HepG2 (cell line): ENCODE measurements at places on chromosomes 7 and 10. TPM values are rescaled to one million over a fixed set of nuclear protein-coding genes. Genes with fewer than 3 reads are reported as not detected.

DNA sequence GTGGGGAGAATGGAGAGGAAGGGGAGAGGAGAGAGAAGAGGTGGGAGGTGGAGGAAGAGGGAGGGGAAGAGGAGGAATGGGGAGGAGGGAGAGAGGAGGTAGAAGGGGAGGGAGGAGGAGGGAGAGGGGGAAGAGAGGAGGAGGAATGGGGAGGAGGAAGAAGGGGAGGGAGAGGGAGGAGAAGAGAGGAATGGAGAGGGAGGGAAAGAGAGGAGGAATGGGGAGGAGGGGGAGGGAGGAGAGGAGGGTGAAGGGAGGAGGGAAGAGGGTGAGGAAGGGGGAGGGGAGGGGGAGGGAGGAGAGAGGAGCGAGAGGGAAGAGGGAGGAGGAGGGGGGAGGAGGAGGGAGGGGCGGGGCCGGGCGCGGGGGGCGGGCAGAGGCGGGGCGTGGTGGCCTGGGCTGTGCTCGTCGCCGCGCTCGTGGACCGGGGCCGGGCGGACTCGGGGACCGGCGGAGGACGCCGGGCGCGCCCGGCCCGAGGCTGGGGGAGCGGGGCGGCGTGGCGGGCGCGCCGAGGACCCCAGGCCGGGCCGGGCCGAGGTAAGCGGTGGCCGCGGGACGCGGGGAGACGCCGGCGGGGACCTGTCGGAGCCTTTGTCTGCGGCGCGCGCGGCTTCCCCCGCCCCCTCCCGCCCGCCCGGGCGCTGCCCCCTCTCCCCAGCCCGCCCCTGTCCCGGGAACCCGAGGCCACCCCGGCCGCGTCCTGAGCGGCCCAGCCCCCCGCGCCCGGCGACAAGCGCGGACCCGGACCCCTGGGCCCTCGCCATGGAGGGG is at the start of gene SLC29A4:
Gene SLC29A4, plus strand, starts transcription at position 401 of the 774 bp plus-strand sequence. CDS start 4,874 bp downstream, outside the sequence.
- no peak for DNase-seq

GRCh38 chr7:106114716-106115383 is 2.7 kb upstream of the SYPL1 start:
- no peak for DNase-seq

DNA sequence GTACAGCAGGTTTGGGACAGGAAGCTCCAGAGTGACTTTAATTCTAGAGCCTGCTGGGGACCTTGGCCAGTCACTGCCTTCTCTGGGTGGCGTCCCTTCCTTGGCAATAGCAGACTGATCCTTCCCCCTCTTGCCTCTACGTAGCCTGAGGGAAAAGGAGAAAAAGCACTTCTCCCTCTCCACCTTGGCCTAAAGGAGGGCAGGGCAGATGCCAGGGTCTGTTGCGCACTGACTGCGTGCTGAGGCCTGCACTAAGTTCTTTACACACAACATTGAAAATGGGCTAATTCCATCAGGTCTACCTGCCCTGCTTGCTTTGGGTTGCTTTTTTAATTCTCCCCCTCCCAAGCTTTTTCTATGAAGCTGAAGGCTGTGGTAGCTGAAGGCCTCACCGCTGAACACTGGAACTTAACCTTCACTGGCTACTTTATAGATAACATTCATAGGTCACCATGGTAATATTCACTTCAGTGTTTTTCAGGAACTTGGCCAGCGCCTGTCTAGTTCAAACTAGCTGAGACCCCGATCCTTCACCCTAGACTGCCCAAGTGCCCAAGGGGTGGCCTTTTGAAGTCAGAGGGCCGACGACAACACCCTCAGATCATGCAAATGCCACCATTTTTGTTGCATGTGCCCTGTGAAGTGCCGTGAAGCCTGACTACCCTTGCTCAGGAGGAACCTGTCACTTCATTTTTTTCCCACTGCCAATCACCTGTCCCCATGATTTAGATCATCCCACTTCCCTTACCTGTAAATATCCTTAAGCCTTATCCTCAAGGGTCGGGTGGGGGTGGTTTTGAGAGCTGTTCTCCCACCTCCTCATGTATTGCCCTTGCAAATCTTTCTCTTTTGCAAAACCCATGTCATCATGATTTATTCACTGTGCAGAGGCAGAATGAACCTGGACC is 28.7 kb downstream of the PRF1 start:
- DNase-seq: no peak

DNA sequence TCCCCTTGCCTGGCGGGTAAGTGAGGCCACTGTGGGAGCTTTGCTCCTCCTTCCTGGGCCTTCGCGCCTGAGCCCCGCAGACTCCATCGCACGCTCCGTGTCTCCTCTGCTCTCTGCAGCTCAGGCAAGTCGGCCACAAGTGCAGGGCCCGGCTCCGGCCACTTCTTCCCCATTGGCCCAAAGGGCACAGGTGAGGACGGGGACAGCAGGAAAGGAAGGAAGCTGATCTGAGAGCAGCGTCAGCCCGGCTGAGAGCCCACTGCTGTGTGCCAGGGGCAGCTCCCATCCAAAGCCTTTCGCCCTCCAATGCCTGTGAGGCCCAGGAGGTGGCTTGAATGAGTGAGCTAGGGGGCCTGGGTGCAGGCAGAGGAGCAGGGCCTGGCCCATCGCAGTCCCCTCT is 33.7 kb upstream of the RHEB start:
- DNase-seq: no peak

DNA sequence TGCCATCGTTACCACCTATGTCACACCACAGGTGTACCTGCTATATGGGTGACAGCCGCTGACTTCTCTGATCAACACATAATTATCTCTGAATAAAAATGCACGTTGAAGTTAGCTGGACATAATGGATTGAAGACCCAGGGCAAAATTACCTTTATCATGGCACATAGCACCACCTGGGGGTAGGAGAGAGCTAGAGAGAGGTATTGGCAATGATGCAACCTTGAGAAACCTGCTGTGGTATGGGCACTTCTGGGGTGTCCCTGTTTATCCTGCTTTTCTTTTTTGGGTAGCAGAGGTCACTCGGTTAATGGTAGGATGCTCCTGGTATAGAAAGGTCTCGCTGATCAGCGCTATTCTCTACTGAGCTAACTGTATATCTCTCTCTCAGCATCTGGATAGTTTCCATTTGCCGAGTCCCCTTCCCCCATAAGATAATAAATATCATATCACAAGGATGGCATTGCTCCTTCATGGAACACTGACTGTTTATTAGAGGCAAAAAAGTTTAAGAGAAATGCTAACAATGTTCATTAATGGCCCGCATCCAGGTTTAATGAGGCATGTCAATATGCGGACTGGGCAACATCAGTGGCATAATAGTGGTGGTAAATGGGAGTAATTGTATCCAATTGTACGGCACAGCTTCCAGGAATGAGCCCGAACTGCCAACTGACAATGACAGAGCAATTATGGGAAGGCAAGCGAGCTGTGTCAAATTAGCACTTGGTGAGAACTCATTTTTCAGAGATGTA is 323.1 kb downstream of the TFEC start:
- peak; percentile 30 for DNase-seq

HECW1 gene
- total RNA-seq: not detected in 2 replicates

DNA sequence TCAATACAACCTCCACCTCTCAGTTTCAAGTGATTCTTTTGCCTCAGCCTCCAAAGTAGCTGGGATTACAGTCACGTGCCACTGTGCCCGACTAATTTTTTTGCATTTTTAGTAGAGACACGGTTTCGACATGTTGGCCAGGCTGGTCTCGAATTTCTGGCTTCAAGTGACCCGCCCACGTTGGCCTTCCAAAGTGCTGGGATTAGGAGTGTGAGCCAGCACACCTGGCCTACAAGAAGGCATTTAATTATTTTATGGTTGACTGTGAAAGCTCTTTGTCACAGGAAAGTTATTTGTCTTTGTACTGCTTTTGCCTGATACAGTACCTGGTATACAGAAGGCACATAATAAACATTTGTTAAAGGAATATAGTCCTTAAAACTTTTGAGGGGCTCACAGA is 12.9 kb downstream of the MYOZ1 start:
- no peak for DNase-seq

CDHR3 gene
- 8.2 and 11.8 TPM in 2 replicates for total RNA-seq

RHOBTB1 gene
- 59.5 and 80.6 TPM in 2 replicates for total RNA-seq

GRCh38 chr7:39735903-39736302 is 112.5 kb downstream of the RALA start:
- no peak for DNase-seq

FXYD4 gene
- not detected in 2 replicates for total RNA-seq

HOXA10 gene
- total RNA-seq: not detected in 2 replicates

DNA sequence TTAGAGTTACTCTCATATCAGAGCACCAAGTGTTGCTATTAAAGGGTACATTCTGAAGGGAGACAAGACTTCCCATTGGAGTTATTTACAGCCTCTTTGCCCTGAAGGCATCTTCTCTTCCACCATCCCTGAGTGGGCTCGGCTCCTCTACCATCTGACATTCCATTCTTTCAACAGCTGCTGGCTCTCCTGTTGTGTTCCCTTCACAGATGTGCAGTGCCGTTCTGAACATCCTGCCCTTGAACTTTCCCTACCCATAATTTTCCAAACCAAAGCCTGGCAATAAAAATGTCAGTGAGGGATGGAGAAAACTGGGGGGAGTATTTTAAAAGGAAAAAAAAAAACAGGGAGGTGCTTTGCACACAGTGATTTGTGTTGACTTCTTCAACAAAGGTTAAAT is 392.9 kb downstream of the KCNMA1 start:
- DNase-seq: no peak

GRCh38 chr10:30986053-30986555 is 45.6 kb downstream of the ZNF438 start:
- DNase-seq: no peak

DNA sequence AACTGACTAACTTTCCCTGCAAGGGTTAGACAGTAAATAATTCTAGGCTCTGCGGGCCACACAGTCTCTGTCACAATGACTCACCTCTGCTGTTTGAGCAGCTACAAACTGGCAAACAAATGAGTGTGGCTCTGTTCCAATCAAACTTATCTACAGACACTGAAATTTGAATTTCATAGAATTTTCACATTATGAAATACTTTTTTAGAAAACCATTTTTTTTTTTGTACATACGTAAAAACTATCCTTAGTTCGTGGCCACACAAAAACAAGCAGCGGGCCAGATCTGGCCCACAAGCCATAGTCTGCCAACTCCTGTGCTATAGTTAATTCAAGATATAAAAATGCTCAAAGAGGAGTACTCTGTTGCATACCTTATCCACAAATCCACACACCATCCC is 32.6 kb downstream of the PIP4K2A start:
- peak; percentile 85 for DNase-seq

ZNF679 gene
- not detected in 2 replicates for total RNA-seq

CCDC172 gene
- not detected in 2 replicates for total RNA-seq

DNA sequence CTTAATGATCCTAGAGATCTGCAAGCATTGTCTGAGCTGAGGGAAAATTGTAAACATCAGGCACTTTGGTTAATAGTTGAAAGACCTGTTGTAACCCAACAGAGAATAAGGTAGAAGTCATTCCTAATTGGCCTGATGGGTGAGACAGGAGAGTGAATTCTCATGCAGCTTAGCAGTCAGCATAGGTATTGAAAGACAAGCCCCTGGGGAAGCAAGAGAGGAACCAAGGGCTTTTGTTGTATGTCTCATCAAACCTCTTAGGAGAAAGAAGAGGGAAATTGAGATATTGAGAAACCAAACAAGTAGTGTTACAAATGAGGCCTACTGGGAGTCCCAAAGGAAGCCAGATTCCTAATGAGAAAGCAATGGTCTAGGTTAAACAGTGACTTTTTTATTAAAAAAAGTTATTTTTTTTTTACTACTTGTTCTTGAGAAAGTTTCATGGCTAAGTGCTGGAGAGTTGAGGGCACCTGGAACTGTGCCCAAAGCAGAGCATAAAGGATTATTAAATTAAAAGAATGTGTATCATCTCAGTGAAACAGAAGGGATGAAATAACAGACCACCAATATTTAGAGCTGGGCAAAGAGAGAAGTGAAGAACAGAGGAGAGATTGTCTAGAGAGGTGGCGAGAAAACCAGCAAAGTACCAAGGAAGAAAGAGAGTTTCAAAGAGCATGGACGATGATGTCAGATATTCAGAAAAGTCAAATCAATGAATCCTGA is 168.9 kb downstream of the CDK14 start:
- DNase-seq: peak; percentile 16

GRCh38 chr7:7829667-7830066 is 111.3 kb upstream of the RPA3 start:
- no peak for DNase-seq

DNA sequence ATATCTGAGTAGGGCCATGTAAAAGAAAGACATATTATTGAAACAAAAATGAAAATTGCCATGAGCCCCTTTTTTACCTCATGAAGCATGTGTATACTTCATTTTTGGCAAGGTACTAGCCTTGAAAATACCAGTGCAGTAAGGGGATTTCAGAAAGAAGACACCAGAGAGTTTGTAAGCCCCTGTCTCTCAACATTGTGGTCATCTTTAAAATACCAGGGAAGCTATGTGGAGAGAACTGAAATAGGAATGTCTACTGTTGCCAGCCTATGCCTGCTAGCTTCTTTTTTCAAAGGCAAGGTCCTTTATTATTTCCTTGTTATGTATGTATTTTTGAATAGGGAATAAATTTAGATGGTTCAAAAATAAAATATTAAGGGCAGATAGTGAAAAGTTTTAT is 57.8 kb downstream of the CASD1 start:
- DNase-seq: no peak

- no peak for DNase-seq
Observed at GRCh38 chr7:24716480-24717246, 40.6 kb downstream of the GSDME start.

DNA sequence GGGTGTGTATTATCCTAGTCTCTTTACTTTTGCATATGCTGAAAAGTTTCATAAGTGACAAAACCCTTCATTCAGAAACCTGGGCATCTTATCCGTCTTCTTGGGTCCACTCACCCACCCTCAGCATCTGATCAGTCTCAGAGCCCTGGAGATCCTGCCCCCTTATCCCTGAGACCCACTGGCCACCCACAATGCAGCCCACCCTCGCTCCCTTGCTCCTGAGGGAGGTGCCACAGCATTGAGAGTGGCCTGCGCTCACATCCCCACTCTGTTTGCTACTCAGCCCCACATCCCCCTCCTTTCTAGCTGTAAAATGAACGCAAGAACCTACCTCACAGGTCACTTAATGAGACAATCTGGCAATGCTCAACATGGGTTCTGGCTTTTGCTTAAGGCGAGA is 27.3 kb downstream of the PDIA4 start:
- no peak for DNase-seq

CASTOR2 gene
- 6.5 and 8.7 TPM in 2 replicates for total RNA-seq

- no peak for DNase-seq
Observed at GRCh38 chr10:96074776-96075175, 31.4 kb downstream of the CCNJ start.

LIPF gene
- total RNA-seq: not detected in 2 replicates

- no peak for DNase-seq
Observed at GRCh38 chr10:1101946-1102345, 45.8 kb downstream of the WDR37 start.

GRCh38 chr7:134197345-134197744 is 70.2 kb downstream of the LRGUK start:
- no peak for DNase-seq

DNA sequence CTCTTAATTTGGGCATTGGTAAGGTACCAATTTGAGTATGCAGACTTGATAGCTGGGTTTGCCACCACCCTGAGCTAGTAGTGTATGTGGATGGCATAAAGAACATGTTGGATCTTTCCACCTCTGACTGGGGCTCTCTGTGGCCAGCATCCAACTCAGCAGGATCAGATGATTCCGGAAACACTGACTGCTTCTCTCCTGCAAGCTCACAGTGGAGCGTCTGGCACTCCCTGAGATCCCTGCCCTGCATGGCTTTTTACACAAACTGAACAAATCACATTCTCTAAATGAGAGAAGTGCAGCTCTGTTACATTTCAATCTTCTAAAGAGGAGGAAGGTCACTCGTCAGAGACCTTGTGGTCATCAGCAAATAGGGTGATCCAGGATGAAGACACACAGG is 1057.5 kb downstream of the NRG3 start:
- no peak for DNase-seq

GRCh38 chr10:62049624-62050345 is 148.3 kb downstream of the ARID5B start:
- DNase-seq: no peak

TEX47 gene
- not detected in 2 replicates for total RNA-seq

ZNF736 gene
- not detected in 2 replicates for total RNA-seq
